Activated naive CD4-positive, alpha-beta T cell treated with anti-CD3 and anti-CD28 coated beads, Interleukin-2, amount 50 U/mL, for 16 hours (primary cell): ENCODE measurements at places on chromosomes 4 and X.

DNA sequence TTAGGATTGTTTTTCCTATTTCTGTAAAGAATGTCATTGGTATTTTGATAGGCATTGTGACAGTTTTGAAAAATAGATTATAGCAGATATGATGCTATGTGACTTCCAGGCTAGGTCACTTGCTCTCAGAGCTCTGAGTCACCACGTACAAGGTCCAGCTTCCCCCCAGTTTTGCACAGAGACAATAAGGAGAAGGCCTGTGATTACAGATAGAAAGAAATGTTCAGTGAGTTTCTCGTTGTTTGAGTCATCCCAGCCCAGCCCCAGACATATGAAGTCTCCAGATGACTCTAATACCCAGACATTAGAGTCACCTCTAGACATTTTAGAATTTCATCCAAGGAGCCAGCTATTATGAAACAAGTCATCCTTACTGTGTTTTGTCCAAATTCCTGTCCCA, 57.2 kb downstream of the MFAP3L start:
- DNase-seq, result no peak

- DNase-seq, result no peak
Measured at GRCh38 chrX:104309169-104309568, 54.4 kb upstream of the ESX1 start.

DNA sequence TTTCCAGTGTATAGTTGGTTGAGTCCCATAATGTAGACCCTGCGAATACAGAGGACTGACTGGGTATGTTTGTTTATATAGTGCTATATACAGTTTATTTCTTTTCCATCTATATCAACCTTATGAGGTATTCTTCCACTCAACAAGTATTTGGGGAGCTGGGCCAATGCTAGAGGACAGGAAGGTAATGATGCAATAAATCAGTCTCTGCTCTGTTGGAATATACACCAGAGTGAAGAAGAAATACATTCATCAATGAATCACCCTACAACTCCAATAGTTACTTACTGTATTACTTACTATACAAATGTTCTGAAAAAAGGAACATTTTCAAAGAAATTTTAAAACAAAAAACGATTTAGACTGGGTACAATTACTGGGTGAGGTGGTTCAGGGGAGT, 2.1 kb upstream of the ARSJ start:
- DNase-seq, result no peak

DNA sequence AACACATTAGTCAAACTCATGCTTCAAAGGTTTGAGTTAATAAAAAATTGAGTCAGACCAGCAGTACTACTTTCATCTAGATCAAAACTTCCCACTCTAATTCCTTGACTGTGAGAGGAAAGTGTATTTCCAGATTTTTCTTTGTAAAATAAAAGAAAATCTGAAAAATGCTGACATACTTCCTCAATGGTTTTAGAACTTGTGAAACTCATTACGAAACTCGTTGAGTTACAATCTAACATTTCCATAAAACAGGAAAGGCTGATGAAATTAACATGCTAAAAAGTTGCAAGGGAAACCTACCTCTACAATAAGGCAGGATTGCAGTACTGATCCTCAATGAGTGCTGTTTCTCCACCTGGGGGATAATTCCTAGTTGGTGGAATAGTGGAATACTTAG, 217.8 kb upstream of the HCCS start:
- no peak for DNase-seq

- DNase-seq, result no peak
Measured at GRCh38 chr4:23163647-23164436, 471.1 kb downstream of the GBA3 start.

- DNase-seq, result no peak
Measured at GRCh38 chr4:139524062-139524631, 31.9 kb downstream of the SETD7 start.

DNA sequence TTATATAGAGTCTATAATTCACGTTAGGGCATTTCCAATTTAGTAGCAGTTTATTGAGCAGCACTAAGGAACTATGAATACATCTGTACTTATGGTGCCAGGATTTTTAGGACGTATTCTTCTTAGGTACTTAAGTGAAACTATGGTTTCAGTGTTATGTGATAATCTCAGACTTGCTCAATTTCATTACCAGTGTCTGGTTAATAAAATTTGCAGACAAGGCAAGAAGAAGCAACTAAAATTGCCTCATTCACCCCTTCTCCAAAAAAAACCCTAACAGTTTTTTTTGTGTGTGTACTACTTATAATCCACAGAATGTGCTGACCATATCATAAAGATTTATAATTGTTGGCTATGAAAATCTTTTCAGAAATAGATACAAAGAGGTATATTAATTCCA, 6.0 kb upstream of the CXCL10 start:
- DNase-seq, result no peak

DNA sequence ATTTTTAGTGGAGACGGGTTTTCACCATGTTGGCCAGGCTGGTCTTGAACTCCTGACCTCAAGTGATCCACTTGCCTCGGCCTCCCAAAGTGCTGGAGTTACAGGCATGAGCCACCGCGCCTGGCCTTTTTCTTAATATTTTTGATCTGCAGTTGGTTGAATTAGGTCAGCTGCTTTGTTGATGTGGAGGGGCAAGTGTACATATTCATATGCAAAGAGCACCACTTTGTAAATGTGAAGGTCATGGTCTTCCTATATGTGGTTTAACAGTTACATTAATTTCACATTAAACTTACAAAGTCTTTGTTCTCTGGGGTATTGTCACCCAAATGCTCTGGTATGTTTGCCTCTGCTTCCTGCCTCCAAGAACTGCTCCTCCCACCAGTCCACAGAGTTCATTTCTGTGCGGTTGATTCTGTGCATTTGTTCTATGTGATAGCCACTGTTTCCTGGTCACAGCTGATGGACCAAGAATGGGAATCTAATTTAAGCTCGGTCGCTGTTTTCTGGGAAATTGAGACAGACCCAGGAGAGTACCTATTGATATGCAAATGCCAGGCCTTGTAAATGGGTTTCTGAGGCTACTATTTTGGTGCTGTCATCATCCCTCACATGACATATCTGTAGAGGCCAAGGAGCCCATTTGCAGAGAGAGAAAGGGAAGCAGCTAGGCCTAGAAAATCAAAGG, 26.9 kb upstream of the HPSE start:
- no peak for DNase-seq

DNA sequence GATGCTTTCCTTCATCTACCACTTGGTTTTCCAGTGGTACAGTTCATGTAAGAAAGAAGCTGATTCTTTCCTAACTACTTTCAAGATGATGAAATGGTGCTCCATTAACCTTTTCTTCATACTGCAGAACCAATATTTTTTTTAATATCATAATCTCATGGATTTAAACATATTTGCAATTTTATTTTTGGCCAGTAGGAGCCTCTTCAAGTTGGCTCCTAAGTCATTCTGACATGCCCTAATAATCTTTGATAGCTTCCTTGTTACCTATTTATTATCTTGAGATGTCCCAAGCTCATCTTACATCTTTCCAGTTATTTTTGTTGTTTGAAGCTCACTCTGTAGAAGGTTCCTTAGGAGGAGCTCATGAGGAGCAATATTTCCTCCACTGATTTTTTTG, 170.2 kb downstream of the APBB2 start:
- DNase-seq, result no peak

DNA sequence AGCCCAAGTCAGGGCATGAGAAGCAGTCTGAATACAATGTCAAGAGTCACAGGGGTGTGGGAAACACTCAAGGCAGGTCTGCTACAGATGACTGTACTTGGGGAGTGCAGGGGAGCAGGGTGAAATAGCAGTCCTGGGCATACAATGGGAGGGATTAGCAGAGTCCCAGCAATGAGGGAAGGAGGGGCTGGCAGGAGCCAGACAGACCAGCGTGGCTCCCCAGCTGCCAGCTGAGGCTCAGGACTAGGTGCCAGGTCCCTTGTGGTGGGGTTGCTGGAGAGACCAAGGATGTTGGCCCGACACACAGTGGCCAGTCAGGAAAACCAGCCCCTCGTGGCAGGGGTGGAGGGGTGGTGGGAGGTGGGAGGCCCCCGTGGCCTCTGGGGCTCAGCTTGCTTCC, 86.6 kb downstream of the RTL5 start:
- DNase-seq, result no peak

DNA sequence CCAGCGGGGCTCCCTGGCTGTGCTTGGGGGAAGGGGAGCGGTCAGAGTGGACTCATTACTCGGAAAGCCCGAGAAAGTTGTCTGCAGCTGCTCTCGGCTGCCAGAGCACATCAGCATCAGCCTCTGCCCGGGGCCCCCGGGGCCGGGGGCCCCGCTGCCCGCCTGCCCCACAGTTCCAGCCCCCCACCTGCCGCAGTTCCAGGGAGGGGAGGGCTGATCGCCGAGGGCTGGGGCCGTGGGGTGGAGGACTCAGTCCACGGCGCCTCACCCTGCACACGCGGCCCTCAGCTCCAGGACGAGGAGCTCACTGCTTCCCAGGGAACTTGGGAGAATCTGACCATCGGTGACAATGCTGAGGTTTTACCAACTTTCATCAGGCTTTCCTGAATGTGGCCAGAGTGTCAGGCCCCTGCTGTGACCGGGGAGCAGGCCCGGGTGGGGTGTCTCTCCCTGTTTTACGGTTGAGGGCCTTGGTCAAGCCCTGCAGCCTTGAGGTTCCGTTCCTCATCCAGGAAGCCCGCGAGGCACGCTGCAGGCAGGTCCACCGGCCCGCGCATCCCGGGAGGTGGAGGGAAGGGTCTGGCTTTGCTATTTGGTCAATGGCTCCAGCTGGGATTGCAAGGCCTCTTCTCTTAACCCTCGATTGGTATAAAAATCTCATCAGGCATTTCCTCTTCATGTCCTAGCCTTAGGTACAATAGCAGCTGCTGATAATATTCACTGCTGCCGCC, 57.2 kb downstream of the CPZ start:
- DNase-seq, result no peak

DNA sequence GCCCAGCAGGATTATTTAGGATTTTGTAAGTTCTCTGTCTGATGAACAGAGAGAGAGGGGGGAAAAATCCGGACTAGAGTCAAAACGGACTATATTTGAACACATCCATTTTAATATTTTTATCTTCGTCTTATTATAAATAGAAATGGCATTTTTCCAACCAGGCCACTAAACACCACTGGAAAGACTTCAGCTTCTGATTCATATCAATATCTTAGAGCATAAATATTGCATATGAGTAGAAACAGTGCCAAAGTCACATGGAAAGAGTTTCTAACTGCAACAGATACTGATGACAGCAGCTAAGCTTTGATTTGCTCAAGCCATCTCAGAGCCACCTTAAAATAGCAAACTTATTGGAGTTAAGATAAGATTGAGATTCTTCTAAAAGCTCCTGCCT, 456 bp downstream of the PPARGC1A start:
- DNase-seq, result no peak

GRCh38 chr4:127641524-127641923, 8.8 kb downstream of the INTU start:
- DNase-seq, result no peak

DNA sequence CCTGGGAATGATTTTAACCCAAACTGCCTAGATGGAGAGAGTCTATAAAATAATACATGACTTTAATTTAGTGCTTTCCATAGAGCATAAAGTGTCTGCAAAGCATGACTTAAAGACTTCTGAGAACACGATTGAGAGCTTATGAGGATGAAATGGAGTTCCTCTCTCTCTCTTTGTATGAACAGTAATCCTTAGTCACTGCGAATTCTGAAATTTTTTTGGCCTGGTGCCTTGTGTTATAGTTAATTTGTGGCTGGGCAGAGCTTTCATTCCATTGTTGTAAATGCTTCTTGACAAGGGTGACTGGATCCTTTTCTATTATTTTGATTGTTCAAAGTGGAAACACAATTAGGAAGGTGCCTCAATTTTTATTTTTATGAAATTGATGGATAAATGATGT, 179.5 kb downstream of the CEP135 start:
- no peak for DNase-seq

GRCh38 chr4:39850727-39851126, 127.0 kb downstream of the PDS5A start:
- DNase-seq, result no peak
